ENCODE measurements at places on chromosomes 6 and 20.

- no peak for DNase-seq
Observed at GRCh38 chr6:16354692-16355091, 116.3 kb downstream of the GMPR start.

DNA sequence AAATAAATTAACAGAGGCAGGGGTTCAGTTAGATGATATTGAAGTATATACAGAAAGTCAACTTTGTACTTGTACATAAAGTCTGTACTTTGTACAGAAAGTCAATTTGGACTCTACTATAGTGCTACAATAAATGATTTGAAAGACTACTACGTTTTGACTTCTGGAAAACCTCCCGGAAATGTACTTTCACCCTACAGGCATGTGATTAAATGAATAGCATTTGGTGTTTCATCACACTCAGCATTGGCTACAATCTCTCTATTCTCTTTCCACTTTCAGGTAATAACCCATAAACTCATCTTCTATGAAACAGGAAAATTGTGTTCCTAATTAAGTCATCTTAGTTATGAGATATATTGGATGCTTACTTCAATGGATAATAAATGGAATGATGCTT, 25.6 kb upstream of the MC3R start:
- DNase-seq = no peak

DNA sequence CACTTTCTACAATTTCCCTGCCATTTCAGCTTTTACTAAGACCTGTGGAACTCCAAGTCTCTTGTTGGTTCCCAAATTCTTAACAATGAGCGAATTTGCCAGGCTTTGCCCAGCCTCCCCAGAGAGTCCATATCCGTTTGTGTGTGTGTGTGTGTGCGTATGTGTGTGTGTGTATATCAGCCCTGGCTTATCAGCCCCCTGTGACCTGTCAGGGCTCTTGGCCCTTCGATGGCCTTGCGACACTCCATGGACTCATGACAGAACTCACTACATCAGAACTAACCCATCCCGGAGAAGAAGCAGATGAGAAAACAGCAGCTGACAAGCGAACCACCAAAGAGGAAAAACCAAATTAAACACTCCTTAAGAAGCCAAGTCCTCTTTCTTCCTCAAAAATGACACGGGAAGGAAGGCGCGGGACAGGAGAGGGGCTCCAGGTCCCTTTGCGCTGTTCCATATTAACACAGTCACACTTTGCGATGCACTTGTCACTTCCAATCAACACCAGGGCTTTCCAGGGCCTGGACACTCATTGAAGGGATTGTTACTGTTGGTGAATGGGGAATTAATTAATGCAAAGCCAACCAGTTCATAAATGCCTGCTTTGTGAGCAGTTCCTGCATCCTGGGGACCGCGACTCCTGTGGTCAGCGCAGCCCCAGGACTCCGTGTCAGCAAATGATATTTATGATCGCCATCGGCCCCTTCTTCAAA, 524.0 kb downstream of the CD83 start:
- no peak for DNase-seq

- no peak for DNase-seq
Observed at GRCh38 chr6:101344885-101345284, 48.6 kb upstream of the GRIK2 start.

GRCh38 chr20:10671221-10671918, 2.4 kb downstream of the JAG1 start:
- peak; percentile 64 for DNase-seq

- no peak for DNase-seq
Observed at GRCh38 chr6:109194880-109195279, 99.6 kb downstream of the CEP57L1 start.

DNA sequence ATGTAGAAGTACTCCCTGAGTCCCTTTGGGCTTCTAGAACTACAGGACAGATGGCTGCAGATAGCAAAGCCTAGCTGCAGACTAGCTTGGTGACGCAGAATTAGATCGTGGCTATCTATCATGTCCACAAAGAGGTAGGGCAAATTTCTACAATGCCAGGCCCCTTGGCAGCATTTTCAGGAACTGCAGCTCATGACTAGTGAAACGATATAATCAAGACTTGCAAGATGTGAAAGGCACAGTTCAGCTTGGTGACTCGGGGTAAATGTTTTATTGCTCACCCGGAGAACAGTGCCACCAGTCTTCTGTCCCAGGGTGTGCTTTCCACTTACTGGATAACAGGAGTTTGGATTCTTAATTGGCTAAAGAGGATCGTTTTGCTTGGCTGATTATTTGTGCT, 108.7 kb upstream of the LY86 start:
- DNase-seq = no peak

GRCh38 chr6:56399672-56400263, 152.4 kb upstream of the COL21A1 start:
- DNase-seq = no peak

GRCh38 chr6:143911028-143911427, 46.8 kb downstream of the ZC2HC1B start:
- no peak for DNase-seq

- DNase-seq = no peak
Observed at GRCh38 chr6:16055852-16056251, 73.0 kb upstream of the MYLIP start.

DNA sequence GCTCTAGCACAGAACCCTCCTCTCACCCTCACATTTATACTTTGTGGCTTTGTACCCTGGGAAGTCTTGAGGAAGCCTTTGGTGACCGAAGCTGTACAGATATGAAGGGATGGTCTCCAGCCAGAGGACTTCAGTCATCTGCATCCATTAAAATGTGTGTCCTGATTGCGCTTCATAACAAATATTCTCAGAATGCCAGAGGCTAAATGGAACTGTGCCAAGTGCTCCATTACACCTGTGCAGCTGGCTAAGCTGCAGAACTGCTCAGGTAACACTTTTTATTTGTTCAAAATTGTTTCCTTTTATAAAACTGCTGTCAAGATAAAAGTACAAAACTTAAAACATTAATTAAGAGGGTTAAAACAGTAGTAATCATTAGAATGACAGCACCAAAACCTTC, 22.3 kb downstream of the TPBG start:
- no peak for DNase-seq

GRCh38 chr6:155181498-155181897, 82.3 kb upstream of the CLDN20 start:
- DNase-seq = no peak

DNA sequence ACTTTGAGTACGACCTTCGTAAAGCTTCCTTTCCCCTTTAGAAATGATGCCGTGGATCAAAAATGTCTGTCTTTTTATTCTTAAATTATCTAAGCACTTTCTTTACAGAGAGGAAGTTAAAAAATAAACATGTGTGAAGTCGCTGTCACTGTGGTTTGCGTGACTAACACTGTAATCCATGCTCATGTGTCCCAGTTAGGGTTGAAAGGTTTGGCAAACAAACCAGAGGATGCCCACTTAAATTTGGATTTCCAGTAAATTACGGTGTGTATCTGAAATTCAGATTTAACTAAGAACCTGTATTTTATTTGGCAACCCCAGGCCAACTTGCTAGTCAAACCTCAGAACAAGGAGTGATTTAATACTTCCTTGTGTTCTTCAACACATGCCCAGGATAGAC, 21.1 kb downstream of the HLA-DRB1 start:
- no peak for DNase-seq

GRCh38 chr20:1579488-1579887, 22.0 kb upstream of the SIRPD start:
- no peak for DNase-seq

- no peak for DNase-seq
Observed at GRCh38 chr6:25278261-25278913, 787 bp upstream of the CARMIL1 start.

DNA sequence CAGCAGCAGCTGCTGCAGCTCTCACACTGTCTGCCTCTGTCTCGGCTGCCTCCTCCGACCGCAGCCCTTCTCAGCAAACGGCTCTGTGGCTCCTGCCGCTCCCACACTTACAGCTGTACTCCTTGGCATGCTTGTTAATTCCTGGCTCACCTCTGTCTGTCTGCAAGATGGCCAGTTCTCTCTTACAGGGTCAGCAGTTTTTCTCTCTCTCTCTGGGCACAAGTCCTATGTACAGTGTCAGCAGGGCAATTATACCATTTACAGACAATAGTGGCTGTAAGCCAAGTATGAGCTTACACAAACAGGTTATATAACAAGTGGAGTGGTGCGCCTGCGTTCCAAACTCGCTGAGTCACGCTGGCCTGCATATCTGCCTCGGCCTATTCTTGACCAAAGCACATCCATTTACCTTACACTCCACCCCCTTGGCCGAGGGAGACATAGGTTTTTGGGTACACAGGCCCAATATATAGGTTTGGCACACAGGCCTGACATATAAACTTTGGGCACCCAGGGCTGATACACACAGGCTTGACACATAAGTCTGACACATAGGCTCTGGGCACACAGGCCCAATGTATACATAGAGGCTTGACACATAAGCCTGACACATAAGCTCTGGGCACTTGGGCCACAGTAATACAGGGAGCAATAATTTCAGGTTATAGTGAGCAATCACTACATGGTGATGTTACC, 4.4 kb downstream of the ZKSCAN3 start:
- DNase-seq = peak; percentile 48

- DNase-seq = no peak
Observed at GRCh38 chr6:157538168-157538567, 157.2 kb downstream of the ZDHHC14 start.

DNA sequence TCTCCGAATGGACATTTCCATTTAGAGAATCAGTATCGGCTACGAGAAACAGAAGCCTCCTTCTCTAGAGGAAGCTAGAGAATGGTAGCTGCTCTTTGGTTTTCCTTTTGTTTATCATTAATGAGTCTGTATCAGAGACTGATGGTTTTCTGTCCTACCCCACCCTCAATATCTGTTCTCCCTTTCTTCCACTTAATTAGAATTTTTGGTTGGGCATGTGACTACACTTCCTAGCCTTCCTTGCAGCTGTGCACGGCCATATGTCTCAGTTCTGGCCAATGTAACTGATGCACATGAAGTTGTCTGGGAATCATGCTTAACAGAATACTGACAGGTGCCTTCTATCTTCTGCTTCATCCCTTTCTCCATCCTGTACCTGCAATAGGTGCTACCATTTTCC, 19.0 kb downstream of the RNF24 start:
- no peak for DNase-seq

GRCh38 chr6:67450641-67451040, 1184.4 kb upstream of the ADGRB3 start:
- no peak for DNase-seq

GRCh38 chr20:47159166-47159565, 197.3 kb downstream of the ZMYND8 start:
- no peak for DNase-seq

GRCh38 chr6:131136021-131136786, 937 bp downstream of the AKAP7 start:
- no peak for DNase-seq

DNA sequence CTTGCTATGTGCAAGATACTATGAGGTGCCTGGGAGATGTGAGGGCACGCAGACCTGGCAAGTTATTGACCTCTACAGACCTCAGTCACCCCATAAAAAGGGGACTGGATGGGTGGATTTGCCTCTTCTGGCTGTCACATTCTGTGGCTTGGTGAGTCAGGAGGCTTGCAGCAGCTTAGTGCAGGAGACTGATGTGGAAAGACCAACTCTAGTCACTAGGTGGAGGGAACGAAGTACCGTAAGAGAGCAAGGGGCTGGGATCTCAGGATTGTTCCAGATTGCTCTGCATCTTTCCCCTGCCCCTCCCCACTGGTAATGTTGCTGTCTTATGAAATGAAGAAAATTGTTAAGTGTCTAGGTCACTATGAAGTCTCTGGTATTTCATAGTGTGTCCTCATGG, 3.3 kb downstream of the MAPRE1 start:
- DNase-seq = no peak

GRCh38 chr6:43758617-43759050, 11.4 kb upstream of the VEGFA start:
- DNase-seq = no peak

- DNase-seq = no peak
Observed at GRCh38 chr6:20571261-20571660, 37.0 kb downstream of the CDKAL1 start.

GRCh38 chr6:119902681-119903080, 553.1 kb upstream of the MAN1A1 start:
- DNase-seq = no peak

DNA sequence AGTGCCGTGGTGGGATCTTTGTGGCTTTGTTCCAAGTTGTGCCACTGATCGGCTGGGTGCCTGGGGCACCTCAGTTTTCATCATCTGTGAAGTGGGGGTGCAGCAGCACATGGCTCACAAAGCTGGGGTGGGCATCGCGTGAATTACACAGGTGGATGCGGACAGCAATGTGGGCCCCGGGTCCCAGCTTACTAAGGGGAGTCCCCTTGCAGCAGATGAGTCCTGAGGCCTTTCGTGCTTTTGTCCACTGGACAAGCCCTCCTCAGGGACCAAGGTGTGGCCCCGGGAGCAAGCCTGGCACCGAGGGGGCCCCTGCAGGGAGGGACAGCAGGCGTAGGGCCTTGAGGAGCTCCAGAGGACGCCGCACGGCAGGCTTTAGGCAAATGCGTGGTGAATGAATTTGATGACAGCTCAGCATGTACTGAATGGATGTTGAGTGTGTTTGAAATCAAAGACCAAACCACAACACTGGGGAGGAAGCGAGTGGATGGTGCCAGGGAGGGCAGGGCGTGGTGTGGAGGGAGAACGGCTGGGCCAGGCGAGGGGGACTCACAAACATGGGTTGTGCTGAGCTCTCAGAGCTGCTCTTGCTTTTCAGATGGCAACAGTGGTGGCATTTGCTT, 53.2 kb downstream of the IRF4 start:
- no peak for DNase-seq

GRCh38 chr6:159981403-159982245, 12.7 kb downstream of the IGF2R start:
- no peak for DNase-seq

GRCh38 chr6:154466971-154467679, 43.4 kb downstream of the CNKSR3 start:
- no peak for DNase-seq

DNA sequence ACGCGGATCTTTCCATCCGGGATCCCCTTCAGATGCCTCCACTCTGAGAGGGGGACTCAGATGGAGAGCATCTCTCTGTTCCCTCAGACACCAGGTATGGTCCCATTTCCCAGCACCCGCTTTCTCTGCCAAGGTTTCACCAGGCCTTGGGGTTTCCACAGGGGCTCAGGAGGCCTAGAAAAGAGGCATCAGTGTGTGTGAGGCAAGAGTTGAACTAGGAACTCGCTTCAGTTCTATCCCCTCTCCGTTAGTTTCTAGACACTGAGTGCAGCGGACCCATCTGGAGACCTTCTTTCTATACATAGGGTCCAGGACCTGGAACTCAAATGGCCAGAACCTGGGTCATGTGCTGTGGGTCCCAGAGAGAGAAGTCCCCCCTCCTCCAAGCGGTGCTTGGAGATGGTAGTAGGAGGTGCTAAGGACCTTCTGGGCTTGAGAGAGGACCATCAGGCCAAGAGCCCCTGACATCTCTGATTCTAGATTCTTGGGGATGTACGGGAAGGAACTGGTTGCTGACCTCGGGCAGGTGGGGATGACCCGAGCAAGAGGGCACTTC, 2.1 kb downstream of the SLC12A5 start:
- no peak for DNase-seq

DNA sequence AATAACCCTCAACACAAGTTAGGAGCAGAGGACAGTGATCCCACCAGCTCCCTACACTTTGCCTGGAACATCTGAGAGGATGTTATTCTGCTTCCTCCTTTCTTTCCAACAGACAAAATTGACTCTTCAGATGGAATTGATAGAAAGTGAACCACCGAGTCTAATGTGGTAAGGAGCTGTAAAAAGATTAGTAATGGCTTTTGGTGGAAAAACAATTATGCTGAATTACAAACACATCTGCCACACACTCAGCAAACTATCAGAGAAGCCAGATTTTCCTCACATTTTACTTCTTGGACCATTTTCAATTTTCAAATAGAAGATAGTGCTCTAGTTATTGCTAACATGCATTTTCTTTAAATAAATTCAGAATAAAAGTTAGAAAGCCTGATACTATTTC, 171.8 kb upstream of the COL21A1 start:
- DNase-seq = no peak

Measured in posterior cingulate gyrus (tissue), 11 donors.